ENCODE measurements at places on chromosomes 4 and X.
A peak's percentile ranks its signal among the peaks of the same experiment; 100 is the strongest.

DNA sequence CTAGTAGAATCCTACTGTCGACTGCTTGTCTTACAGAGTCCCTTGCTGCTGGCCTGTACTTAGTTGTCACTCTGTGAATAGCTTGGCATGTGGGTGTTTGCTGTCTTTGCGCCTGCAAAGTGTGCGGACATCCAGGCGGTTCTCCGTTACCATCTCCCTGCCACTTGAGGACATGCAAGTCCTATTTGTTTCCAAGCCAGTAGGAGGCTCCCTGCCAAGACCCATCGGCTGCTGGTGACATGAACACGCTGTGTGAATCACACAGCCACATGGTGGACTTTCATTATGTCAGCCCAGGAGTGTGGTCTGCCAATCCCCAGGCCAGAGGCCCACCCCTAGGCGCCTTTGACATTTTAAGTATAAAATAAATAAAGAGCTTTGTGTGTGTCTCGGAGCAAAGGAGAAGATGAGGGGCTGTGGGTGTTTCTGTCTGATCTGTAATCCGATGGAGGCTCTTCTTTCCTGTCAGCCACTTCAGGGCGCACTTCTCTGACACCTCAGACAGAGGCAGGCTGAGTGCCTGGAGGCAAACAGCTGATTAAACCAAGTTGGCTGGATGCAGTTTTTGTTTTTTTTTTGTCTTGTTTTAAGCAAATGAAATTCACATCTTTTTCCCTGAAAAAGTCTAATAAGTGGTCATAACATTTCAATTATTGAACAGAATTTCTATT lies 51.5 kb downstream of the ALPK1 start:
- DNase-seq, result peak; percentile 65

- DNase-seq, result peak; percentile 68
Measured at GRCh38 chrX:13489454-13489853, 79.9 kb upstream of the EGFL6 start.

GRCh38 chrX:153580700-153581386 lies 18.1 kb downstream of the CCNQ start:
- DNase-seq, result no peak

DNA sequence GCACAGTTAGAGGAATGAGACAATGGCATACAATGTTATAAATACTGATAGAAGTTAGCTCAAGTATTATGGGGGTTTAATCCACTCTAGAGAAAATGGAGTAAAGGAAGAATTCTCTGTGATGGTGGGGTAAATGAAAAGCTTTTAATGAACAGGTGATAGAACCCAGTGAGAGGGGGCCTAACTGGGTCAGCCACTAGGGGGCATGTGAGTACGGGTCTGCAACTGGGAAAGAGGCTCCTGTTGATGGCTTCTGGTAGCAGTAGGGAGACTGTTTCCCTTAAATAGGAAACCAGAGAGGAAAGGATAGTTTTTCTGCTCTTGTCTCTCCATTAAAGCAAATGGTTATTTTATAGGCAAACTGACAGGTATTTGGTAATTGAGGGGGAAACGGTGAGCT lies 132.8 kb upstream of the GPR101 start:
- no peak for DNase-seq

- no peak for DNase-seq
Measured at GRCh38 chrX:131279617-131280016, 9.5 kb downstream of the IGSF1 start.

- DNase-seq, result no peak
Measured at GRCh38 chr4:41172786-41173185, 41.6 kb downstream of the APBB2 start.

DNA sequence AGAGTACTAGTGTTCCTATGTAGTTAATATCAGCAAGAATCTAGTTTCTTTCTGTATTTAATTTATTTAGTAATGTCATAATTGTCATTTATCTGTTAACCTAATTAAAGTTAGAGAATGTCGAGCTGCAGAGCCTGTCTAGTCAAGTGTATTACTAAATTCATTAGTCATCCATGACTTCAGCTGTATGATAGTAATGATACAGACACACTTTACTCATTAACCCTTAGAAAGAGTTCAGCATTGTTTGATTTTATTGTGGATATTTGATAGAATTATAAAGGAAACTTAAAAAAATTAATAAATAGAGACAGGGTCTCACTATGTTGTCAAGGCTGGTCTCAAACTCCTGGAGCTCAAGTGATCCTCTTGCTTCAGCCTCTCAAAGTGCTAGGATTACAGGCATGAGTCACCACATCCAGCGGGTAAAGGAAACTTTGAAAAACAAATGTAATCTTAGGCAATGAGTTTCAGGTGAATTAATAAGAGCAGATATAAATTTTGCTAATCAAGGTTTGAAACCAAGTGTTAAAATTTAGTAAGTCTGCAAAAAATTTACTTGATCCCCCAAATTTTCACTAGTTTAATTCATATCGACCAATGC lies 110.6 kb downstream of the ANK2 start:
- no peak for DNase-seq

- DNase-seq, result peak; percentile 33
Measured at GRCh38 chr4:76090241-76090691, 15.8 kb downstream of the ART3 start.

- DNase-seq, result no peak
Measured at GRCh38 chr4:108003982-108004515, 14.4 kb downstream of the HADH start.

DNA sequence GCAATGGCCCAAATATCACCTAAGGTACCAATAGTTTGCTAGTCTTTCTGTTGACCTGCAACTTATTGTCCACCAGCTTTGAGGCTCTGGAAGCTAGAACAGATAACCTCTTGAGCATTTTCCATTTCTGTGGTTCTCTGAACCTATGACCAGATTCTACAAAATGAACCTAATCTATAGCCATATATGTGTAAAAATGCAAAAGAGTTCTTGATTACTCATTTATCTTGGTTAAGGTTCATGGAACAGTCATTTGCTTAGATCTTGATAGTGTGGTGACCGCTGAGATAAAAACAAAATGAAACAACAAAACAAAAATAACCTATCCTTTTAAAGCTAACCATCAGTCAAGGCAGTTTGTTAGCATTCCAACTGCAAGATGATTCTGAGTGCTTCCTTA lies 9.3 kb upstream of the GATB start:
- no peak for DNase-seq
